NCI-H345 (cell line): ENCODE measurements at places on chromosomes 6 and 20.
A peak's percentile ranks its signal among the peaks of the same experiment; 100 is the strongest.

DNA sequence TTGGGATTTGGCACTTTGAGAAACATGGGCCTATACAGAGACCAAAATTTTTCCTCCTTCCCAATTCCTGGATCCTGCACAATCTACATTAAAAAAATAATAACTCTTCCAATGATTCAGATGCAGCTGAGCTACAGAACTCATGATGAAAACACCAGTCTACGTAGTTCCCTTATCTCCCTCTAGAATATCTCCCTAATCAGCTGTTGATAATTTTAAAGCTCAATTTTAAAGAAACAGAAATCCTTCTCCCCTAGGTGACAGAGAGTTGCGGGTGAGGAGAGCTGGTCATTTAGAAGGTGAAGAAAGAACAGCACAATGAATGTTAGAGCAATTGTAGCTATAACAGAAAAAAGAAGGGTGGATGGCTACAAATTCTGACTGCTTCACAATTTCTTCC, 175.6 kb upstream of the KCNK16 start:
- DNase-seq = no peak

DNA sequence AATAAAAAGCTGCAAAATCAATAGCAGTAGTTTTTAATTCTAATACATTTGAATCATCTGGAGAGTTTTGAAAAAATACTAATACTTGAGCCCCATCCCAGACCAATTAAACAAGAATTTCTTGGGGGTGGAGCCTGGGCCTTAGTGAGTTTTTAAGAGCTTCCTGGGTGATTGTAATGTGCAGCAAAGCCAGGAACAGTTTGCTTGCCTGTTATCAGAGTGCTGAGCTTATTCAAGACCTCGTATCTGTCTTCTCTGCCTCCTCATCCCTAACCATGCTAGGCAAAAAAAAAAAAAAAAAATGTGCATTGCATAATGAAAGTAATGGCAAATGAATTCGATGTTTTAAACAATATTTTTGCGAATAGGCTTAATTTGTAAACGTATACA, 36.4 kb upstream of the MYB start:
- no peak for DNase-seq

DNA sequence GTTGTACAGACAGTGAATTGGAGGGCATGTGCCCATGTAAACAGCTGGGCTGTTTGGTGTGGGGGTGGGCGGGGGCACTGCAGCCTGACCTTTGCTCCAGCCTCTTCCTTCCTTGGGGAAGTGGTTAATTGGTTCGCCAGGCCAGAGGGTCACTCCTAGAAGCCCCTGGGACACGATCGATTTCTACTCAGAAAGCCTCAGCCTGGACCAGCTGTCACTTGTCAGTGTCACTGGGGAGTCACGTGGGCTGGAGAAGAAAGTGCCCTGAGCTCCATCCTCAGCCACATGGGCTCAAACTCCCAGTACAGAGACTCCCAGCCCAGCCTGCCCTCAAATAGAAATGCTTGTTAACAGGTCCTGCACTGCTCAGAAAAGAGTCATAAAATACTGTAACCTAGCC, 423.8 kb upstream of the SULF2 start:
- no peak for DNase-seq

DNA sequence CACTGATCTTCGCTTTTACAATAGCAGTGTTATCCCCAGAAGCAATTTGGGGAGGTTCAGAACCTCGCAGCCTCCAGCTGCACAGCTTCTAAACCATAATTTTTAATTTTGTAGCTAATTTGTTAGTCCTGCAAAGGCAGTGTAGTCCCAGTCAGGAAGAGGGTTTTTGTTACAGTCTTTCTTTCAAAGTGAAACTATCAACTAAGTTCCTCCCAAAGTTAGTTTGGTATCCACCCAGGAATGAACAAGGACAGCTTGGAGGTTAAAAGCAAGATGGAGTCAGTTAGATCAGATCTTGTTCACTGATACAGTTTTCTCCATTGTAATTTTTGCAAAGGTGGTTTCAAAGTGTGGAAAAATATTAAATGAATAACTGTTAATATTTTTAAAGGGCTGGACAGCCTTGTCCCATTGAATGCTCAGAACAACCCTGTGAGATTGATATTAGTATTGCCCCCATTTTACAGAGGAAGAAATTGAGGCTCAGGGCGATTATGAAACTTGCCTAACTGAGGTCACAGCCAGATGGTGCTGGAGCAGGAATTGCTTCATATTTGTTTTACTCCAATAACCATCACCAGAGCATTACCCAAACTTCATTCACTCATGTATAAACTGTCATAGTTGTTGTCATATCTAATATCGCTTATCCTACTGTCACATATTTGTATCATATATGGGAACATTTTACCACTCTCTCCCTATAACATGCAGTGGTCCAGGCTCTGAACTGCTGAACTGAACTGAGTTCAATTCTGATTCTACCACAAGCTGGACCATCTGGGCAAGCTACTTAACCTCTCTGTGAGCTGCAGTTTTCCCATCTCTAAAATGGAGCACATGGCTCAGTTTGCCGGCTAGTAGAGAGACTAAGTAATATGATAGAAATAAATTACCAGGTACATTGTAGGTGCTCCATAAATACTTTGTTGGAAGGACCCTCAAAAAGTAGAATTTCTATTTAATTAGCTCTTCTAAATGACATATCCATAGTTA, 213.8 kb downstream of the BCAS1 start:
- no peak for DNase-seq

- no peak for DNase-seq
Measured at GRCh38 chr6:14408446-14408845, 290.9 kb downstream of the CD83 start.

DNA sequence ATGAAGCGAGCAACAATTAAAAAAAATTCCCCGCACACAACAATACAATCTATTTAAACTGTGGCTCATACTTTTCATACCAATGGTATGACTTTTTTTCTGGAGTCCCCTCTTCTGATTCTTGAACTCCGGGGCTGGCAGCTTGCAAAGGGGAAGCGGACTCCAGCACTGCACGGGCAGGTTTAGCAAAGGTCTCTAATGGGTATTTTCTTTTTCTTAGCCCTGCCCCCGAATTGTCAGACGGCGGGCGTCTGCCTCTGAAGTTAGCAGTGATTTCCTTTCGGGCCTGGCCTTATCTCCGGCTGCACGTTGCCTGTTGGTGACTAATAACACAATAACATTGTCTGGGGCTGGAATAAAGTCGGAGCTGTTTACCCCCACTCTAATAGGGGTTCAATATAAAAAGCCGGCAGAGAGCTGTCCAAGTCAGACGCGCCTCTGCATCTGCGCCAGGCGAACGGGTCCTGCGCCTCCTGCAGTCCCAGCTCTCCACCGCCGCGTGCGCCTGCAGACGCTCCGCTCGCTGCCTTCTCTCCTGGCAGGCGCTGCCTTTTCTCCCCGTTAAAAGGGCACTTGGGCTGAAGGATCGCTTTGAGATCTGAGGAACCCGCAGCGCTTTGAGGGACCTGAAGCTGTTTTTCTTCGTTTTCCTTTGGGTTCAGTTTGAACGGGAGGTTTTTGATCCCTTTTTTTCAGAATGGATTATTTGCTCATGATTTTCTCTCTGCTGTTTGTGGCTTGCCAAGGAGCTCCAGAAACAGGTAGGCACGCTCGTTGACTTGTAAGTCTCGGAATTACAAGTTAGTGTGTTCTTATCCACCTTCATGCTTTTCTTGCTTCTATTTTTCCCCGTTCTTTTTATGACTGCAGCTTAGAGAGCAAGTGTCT, at the start of gene EDN1:
Gene EDN1 (plus strand): TSS at position 429 of the 888 bp plus-strand sequence. CDS start 269 bp downstream, at position 698.
- DNase-seq = peak; percentile 46

DNA sequence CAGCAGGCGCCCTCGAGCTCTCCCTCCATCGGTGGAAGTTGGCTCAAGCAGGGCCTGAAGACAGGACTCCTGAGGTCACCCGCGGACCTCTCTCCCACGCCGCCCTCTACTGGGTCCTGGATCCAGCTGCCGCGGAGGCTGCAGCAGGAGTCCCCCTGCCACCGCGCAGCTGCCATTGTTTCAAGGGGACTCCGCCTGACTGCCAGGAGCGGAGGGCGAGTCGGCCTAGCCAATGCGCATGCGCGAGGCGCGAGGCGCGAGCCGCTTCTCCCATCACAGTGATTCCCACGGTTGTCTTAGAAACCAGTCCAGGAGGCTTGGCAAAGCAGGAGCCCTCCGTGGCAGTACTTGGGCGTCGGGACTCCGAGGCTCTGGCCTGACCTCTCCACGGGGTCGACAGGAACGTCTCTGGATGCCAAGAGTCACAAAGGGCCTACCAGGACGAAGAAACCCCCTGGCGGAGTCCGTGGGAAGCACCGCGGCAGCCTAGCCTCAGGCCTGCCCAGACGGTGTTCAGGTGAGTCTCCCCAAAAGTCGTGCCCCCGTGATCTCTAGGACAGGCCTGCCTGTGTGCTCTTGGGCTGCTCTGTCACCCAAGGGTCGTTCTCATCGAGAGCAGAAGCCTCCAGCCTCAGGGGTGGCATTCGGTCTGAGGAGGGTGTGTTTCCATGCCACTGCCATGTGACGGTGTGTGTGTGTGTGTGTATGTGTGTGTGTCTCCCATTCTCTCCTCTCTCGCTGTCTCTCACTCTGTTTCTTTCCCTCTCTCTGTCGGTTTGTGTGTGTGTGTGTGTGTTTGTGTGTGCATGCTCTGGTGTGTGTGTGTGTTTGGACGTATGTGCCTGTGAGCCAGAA, 290.6 kb upstream of the ZNF337 start:
- peak; percentile 87 for DNase-seq

DNA sequence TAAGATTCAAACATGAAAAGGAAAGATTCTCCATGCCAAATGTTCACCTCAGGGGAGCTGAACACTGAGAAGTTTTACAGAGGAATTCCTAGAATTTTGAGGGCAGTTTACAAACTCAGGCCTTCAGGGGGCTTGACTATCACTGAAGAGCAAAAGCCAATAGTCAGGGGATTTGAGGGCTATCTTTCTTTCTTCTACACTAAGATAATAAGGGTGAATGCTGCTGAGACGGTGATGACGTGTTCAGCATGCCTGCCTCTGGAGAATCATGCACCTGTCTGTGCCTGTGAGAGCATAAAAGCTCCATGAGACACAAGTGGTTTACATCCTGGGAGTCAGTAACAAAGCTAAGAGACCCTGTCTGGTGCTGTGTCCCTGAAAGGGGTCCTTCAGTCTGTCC, 1085.6 kb downstream of the KIF16B start:
- peak; percentile 64 for DNase-seq

GRCh38 chr20:24694727-24695528, 225.5 kb downstream of the SYNDIG1 start:
- DNase-seq = no peak

DNA sequence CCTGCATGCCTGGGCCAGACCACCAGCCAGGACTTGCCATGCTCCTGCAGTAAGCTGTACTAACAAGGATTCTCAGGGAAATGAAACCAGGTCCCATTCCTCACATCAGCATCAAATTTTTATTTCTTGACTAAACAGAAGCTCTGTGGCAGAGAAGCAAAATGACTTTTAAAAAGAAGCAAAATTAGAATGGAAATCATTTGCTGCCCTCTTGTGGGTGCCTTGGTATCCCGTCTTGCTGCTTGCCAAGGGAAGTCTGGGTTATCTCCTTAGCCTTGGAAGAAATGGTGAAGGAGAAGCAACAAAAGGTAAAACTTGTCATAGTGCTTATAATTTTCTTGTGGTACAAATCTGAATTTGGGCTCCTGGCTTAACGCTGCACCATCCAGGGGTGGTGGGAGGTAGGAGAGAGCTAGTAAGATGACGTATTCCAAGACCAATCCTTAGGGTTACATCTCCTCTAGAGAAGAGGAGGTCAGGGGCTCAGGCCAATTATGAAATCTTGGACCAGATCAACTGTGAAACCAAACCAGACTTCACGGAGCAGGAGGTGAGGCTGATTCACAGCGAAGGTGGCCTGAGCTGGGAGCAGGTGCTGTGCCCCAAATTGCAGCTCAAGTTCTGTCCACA, 107.5 kb downstream of the FAXC start:
- peak; percentile 18 for DNase-seq

GRCh38 chr20:3929713-3930060, 40.5 kb downstream of the PANK2 start:
- DNase-seq = no peak

GRCh38 chr20:1122388-1123315, 4.2 kb downstream of the PSMF1 start:
- DNase-seq = peak; percentile 12

DNA sequence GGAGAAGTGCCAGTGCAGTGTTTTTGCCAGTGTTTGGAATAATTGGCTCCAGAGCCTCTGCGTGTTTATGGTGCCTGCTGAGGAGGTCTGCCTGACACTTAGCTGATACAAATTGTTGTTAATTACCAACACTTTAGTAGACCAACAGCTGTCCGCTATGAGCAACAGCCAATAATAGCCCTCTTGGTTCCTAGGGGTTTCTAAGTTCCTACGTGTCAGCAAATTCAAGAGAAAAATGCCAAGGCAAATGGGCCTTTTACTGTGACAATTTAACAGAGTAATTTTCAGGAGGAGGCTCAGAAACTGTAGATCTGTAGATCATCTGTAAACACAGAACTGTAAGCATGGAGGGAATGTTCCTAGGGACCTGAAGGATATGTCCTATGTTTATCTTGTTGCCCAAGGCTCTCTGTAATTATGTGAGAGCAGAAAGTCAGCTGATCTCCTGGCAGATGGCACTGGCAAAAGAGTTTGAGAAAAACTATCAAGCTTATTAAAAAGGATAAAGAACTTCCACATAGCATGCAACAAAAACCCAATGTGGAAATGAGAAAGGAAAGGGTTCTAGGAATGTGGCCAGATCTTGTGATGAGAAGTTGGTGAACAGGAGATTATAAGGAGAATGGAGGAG, 157.7 kb downstream of the GJA1 start:
- no peak for DNase-seq

DNA sequence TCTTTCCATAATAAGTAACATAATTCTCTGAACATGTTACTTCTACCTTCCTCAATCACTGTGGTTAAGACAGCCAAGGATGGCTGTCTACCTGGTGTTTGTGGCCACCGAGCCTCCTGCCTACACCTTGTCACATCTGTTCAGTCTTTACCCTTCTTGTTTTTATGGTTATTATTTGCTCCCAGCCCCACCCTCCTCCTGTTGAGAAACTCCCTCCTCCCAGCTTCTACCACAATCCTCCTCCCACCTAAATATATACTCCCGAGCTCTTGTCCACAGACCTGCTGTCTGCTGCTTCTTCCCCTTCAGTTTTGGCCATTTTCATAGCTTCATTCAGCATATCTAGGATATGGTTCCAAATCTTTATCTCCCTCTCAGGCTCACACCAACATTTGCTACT, 35.7 kb upstream of the GABRR1 start:
- no peak for DNase-seq

- DNase-seq = no peak
Measured at GRCh38 chr20:51470907-51471411, 71.6 kb downstream of the NFATC2 start.

- DNase-seq = no peak
Measured at GRCh38 chr20:9306521-9306920, 207.9 kb upstream of the LAMP5 start.

GRCh38 chr20:38514185-38514584, 41.5 kb downstream of the RALGAPB start:
- DNase-seq = no peak
